ENCODE measurements at places on chromosomes 2 and 18.

- no peak for DNase-seq
Measured at GRCh38 chr2:19419211-19419880, 60.9 kb upstream of the OSR1 start.

DNA sequence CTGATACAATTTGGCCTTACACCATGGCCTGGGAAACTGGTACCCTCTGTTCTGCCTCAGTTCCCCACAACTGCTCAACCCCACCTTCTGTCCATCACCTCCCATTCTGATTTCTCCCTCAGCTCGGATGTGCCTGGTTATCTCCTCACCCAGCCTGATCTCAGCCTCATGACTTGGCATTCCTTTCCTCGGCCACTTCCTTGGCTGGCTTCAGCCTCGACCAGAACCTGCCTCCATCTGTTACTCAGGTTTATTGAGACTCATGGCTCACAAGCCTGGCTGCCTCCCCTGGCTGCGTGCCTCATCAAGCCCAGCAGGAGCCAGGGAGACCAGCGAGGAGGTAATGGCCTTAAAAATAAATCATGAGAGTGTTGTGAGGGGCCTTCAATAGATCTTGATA, 356.2 kb upstream of the SPRED2 start:
- no peak for DNase-seq

GRCh38 chr2:29281916-29282247, 166.7 kb downstream of the CLIP4 start:
- DNase-seq: no peak

DNA sequence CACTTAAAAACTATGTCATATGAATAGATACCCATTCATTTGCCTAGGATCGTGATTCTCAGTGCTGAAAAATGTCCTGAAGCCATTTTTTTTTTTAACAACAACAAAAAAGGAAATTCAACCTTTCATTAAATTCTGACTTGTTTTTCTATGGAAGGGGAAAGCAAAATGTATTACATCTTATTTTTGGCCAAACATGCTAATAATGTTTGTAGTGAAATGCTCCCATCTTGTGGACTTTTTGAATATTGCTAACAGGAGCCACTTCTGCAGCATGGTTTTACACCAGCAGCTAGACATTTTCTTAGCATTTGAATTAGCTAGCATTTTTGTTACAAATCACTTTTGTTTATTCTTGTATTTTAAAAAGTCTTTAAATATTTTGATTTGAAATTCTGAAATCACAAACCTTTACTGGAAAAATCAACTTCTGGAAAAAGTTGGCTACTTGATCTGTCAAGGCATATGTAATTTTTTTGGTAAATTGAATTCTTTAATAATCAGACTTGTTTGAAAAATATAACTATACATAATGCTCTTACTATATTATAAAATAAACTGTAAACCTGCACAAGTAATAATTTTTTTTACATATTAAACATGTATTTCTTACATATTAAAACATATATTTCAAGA, 75.8 kb downstream of the KIDINS220 start:
- peak; percentile 51 for DNase-seq

DNA sequence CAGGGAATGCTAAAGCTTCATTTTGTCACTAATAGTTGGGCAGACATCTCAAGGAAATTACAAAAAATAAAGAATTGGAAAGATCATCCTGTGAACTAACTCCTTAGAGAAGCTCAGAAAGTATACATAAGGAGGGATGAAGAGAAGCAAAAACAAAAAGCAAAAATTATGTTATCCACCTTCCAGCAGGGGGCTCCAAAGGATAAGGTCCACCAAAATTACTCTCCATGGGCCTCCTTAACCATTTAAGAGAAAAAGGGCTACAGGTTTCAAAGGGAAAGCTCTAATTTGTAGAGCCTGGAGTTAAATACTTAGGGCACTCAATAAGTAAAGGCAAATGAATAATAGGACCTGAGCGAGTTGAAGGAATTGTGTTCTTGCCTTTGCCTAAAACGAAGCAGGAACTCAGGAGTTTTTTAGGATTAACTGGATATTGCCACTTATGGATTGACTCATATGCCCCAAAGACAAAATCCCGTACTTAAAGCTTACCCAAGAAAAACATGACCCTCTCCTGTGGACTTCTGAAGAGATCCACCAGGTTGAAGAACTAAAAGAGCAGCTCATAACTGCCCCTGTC, 1167.9 kb downstream of the DSC3 start:
- DNase-seq: no peak

GRCh38 chr2:141055531-141055930, 1075.3 kb downstream of the LRP1B start:
- DNase-seq: no peak

GRCh38 chr2:28350791-28351285, 41.8 kb upstream of the FOSL2 start:
- no peak for DNase-seq

DNA sequence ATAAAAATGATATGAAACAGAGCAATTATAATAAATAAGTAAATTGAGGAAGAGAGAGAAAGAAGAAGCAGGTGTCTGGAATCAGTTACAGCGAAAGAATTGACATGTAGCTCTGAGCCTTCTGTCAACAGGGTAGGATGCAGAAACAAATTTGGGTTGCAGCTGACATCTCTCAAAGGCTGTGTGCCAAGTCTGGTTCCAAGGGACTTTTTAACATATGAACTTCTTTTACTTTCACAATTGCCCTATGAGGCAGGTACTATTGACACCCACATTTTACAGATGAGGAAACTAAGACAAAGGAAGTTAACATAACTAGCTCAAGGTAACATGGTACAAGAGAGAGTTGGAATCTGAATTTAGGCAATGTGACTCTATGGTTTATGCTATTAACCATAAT, 260.0 kb downstream of the ASXL3 start:
- DNase-seq: no peak

GRCh38 chr2:228118940-228119339, 62.5 kb downstream of the SPHKAP start:
- no peak for DNase-seq

GRCh38 chr18:2642771-2643170, 12.8 kb upstream of the SMCHD1 start:
- DNase-seq: no peak

DNA sequence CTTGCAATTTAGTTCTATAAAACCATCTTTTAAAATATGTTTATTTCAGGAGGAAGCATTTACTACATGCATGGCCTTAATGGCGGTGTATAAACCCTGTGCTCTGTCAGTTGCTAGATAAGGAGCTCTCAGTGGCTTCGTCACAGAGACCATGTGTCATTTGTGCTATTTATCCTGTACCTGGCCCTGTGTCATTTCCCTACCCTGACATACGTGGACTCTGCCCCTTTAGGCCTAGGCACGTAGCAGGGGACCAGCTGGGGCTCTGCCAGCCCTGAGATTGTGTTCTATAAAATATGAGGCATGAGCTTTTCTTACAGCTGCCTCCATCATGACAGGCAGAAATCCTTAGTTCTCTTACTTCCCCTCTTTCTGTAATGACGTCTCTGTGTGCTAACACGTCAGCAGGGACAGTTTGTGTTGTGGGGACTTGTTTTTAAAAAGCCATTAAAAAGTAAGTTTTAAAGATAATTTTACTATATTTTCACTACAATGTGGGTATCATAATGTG, 88.0 kb downstream of the ITGB1BP1 start:
- no peak for DNase-seq

DNA sequence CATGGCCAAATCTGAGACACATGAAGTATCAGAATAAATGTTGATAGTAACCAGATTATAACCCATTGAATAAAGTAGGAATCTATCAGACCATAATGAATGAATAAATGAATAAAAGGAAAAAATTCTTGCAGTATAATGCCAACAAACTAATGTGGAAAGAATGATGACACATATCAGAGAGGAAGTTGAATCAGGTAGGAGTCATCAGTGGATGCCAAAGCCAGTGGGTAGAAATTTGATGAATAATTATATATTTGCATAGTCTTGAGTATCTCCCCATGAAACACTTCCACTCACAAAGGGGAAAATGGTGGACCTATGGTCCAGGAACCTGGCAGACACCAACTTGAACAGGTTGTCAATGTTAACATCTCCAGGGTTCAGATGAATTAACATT, 68.6 kb downstream of the GALNT3 start:
- DNase-seq: no peak

DNA sequence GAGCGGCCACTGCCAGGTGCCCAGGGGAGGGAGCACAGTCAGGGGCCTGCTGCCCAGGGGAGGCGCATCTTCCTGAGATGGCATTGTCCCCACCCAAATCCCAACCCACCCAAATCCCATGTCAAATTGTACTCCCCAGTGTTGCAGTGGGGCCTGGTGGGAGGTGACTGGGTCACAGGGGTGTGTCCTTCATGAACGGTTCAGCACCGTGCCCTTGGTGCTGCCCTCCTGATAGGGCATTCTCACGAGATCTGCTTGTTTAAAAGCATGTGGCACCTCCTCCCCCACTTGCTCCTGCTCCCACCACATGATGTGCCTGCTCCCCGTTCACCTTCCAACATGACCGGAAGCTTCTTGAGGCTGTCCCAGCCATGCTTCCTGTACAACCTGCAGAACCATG, 27.6 kb downstream of the ANKMY1 start:
- DNase-seq: no peak

GRCh38 chr18:12882453-12883371, 1.3 kb downstream of the PTPN2 start:
- DNase-seq: no peak

- no peak for DNase-seq
Measured at GRCh38 chr2:46525522-46526155, 46.3 kb downstream of the TMEM247 start.

- DNase-seq: no peak
Measured at GRCh38 chr18:75023473-75023872, 185.5 kb downstream of the PTGR3 start.

- no peak for DNase-seq
Measured at GRCh38 chr2:99691926-99692325, 202.1 kb upstream of the REV1 start.

- DNase-seq: no peak
Measured at GRCh38 chr2:169452080-169452479, 27.2 kb upstream of the BBS5 start.

- no peak for DNase-seq
Measured at GRCh38 chr2:30225131-30225762, 6.1 kb upstream of the LBH start.

GRCh38 chr2:195675783-195676427, 18.9 kb downstream of the SLC39A10 start:
- no peak for DNase-seq

DNA sequence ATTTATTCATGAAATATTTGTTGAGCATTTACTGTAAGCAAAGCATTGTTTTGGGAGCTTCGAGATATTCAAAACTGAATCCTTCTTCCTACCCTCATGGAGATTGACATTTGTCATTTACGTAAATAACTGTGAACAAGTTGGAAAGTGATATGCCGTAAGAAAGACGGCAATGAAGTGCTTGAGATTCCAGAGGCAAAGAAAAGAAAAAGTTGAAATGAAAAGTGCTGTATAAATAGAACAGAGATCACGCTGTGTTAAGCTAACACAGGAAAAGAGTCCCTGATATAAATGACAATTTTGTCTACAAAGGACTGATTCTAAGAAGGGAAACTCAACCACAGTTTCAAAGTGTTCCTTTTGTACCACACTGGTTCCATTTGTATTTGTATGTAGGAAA, 1.8 kb downstream of the CHRNA1 start:
- no peak for DNase-seq

- DNase-seq: no peak
Measured at GRCh38 chr2:197606180-197606579, 69.2 kb downstream of the RFTN2 start.

DNA sequence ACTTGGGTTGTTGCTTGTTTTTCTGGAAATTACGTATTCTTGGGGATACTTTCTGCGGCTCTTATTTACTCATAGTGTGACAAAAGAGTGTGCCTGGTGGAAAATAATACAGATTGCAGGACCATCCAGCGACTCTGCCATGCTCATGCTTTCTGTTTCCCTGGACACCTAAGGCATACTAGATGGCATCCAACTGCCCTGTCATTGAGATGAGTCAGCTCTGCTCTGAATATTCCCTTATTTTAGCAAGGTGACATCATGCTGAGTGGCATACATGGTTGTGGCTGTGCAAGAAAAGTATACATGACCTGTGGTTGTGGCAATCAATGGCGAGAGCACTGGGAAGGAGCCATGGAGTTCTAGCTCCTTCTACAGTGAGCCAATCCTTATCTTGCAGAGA, 471.0 kb downstream of the TMEM182 start:
- DNase-seq: no peak

GRCh38 chr2:242057379-242058040, 188.0 kb downstream of the RTP5 start:
- DNase-seq: no peak

DNA sequence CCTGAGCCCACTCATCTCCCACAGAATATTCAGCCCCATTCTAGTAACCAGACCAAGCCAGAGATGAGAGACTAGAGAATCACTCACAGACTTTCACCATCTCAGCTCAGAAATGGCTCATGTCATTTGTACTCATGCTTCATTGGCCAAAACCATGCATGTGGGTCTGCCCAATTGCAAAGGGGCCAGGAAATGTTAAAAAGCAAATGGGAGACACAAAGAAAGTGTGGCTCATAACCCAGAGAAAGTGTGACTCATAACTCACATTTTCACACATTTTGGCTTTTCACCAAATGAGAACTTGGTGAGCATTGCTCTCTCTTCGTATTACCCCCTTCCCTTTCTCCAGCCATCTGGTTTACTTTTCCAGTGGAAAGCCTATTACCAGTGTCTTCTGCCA, 66.2 kb downstream of the MDH1 start:
- no peak for DNase-seq

GRCh38 chr18:22423878-22424564, 6.3 kb upstream of the CTAGE1 start:
- DNase-seq: no peak

- no peak for DNase-seq
Measured at GRCh38 chr2:194946826-194947225, 710.2 kb upstream of the SLC39A10 start.

- DNase-seq: no peak
Measured at GRCh38 chr2:51000849-51001617, 30.9 kb downstream of the NRXN1 start.

- DNase-seq: no peak
Measured at GRCh38 chr2:68749345-68749744, 14.7 kb downstream of the ARHGAP25 start.

GRCh38 chr2:8393506-8393905, 288.4 kb upstream of the ID2 start:
- no peak for DNase-seq

DNA sequence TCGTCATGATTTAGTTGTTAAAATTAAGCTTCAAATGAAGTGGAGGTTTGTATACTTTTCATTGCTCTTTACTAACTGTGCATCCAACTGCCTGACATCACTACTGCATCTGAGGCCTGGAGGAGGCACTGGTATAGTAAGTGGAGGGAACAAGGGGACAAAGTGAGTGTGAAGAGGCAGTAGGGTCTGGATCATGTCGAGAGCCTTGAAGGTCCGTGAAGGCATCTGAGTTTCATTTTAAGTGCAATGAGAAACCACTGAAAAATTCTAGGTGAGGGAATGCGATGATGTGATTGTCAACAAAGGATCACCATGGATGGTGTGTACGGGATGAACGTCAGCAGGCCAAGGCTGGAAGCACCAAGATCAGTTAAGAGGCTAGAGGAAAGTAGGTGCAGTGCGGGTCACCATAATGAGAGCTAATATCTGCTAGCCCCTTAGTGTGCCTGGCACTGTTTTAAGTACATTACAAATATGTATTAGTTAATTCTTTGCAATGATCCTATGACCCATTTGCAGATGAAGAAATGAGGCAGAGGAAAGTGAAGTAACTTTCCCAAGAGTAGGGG, 96.1 kb downstream of the CABYR start:
- no peak for DNase-seq
